ENCODE measurements at places on chromosomes 7 and 10.
A peak's percentile ranks its signal among the peaks of the same experiment; 100 is the strongest.

DNA sequence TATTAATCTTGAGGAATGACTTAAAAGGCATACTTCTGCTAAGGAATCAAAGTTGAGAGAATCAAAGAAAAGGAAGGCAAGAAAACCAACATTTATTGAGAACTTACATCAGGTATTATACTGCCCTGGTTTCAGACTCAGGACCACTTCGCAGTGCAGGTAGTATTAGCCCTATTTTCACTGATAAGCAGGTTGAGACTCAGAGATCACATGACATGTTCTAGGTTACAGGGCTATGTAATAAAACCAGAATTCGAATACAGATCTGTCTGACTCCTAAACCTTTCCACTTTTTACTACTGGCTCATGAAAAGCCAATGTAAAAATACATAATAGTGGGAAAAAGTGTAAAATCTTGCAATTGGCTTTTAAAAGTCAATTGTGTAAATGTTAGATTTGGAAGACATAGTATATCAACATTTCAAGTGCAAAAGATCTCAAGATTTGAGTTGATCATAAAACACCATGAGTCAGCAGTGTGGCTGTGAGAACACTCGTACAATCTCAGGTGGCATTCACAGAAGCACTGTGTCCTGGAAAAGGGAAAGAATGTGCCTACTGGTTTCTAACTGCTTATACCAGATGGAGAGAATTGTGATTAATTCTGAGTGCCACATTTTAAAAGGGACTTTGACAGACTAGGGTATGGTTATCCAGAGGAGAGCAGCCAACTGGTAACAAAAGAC lies 195.8 kb upstream of the MKLN1 start:
- DNase-seq: no peak

GRCh38 chr10:8133146-8133545 lies 78.7 kb downstream of the GATA3 start:
- no peak for DNase-seq

DNA sequence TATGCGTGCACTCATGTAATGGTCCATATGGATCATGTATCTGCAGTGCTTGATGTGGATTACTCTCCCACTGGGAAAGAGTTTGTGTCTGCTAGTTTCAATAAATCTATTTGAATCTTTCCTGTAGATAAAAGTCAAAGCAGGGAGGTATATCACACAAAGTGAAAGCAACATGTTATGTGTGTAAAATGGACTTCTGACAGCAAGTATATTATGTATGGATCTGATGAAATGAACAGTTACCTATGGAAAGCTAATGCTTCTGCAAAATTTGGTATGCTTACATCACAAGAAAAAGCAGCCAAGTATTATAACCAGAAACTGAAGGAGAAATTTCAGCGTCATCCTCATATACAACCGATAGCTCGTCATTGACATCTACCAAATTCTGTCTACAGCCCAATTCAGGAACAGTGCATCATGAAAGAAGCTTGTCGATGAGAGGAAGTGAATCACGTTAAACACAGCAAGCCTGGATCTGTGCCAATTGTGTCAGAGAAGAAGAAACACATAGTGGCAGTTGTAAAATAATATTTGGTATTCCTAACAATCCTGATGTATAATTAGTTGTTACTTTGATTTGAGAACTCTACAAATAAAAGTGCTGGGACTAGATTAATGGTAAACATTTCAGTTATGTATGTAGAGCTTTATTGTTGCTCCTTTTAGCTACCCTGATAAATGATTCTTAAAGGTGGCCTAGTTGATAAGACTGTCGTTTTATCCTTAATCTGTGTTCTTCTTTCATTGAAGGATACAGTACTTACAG lies 14.2 kb upstream of the SYPL1 start:
- peak; percentile 42 for DNase-seq

GRCh38 chr7:13901577-13901976 lies 87.9 kb downstream of the ETV1 start:
- no peak for DNase-seq

GRCh38 chr7:98372993-98373392 lies 27.9 kb downstream of the BAIAP2L1 start:
- peak; percentile 28 for DNase-seq

DNA sequence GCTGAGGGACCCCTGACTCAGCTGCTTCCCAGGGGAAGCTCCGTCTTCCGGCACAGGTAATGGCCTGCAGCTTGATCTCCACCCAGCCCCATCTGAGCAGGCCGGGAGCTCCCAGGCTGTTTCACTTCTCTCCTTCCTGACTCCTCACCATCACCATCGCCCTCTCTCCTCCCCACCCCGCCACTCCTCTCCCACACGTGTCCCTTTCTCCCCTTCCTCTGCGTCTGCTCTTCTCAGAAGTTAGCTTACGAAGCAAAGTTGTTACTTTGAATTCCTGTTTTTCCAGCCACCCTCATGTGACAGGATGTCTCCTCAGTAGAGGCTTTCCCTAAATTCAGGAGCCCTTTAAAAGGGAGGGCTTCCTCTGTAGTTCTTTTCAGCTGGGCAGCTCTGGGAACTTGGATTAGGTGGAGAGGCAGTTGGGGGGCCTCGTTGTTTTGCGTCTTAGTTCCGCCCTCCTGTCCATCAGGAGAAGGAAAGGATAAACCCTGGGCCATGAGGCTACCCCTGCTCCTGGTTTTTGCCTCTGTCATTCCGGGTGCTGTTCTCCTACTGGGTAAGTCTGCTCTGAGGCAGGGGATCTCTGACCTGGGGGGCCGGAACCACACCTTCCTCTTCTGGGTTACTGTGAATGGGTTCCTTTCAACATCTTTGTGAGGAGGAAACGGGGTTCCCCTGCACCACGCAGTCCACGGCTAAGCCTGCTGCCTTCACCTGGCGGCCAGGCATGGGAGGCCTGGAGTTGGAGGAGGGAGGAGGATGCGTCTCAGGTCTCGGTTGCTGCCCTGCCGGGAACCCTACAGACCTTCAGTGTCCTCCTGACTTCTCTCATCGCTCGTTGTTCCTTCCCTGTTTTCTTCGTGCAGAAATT lies at the start of gene MRC1:
MRC1 (plus strand) TSS at position 378 of the 871 bp plus-strand sequence; CDS start at position 496, 118 bp downstream.
- no peak for DNase-seq

- no peak for DNase-seq
Measured at GRCh38 chr10:113960617-113961181, 83.0 kb upstream of the ADRB1 start.

DNA sequence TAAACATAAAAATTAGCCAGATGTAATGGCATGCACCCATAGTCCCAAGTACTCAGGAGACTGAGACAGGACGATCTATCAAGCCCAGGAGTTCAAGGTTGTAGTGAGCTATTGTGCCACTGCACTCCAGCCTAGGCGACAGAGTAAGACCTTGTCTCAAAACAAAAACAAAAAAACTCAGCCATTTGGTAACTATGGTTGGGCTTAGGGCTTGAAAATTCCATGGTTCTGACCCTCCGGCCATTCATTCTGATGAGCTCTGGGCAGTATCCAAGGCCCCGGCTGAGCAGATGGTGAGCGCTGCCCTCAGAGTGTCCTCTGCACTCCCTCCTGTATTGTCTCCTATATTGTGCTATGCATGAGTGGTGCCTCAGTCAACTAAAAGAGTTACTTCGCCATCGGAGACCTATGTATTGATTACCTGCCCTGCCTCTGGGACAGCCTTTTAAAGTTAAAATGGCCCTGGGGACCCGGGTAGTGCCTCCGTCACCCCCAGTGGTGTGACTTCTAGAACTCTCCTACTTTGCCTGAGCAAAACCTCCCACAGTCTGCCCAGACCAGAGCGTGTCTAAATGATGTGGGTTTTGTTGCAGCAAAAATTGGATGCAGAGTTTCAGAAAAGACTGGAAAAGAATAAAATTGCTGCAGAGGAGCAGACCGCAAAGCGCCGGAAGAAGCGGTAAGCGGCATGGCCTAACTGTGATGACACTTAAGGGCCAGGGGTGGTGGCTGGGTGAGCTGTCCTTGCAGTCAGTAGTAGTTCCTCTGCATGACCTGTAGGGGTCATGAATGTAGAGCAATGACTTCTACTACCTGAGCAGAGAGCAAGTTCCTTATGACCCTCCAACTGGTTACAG lies 8.1 kb downstream of the PRKRIP1 start:
- no peak for DNase-seq

DNA sequence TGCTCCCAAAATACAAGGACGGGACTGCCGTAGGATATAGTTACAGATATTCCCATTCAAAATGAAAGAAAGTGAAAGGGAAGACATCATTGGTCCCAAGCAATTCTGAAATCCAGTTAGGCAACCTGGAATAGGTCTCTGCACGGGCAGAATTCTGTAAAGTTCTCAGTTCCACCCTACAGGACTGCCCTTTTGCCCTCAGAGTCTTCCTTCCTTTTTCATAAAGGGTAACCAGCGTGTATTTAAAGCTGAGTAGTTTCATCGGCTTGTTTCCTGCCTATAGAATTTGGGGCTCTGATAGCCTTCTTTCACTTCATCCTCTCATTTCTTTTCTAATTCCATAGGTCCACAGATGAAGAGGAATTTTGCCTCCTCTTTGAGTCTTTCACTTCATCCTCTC lies 20.0 kb downstream of the COPG2 start:
- DNase-seq: no peak

DNA sequence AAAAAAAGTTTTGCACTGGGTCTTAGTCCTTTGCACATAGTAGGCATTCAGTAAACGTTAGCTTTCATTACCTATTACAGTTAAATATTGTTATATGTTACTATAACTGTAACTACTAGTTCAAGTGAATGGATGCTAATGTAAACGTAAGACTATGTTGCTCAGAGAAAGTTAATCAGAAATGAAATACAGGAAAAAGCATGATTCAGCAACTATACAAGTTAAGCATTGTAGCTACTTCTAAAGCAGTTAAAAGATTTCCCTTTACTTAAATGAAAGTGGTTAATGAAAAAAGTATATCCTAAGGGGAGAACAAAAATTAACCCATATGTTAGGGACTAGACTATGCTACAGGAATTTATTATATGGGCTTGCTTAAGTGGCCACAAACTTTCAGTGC lies 121.2 kb downstream of the SKAP2 start:
- no peak for DNase-seq

- DNase-seq: peak; percentile 73
Measured at GRCh38 chr10:62050893-62051433, 149.5 kb downstream of the ARID5B start.

DNA sequence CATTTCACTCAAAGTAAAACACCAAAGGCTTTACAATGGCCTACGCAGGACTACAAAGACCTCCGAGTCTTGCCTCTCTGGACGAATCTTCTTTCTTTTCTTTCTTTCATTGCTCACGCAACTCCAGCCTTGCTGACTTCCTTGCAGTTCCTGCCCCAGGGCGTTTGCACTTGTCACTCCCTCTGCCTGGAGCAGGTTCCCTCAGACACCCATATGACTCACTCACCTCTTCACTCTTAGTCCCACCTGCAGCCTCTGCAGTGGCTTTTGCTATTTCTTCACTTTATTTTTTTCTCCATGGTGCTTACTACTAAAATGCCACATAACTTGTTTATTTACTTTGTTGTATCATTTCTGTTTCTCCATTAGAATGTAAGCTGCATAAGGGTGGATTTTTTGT lies 33.1 kb downstream of the GHRHR start:
- no peak for DNase-seq

- DNase-seq: no peak
Measured at GRCh38 chr10:76311752-76312636, 880.6 kb downstream of the LRMDA start.

DNA sequence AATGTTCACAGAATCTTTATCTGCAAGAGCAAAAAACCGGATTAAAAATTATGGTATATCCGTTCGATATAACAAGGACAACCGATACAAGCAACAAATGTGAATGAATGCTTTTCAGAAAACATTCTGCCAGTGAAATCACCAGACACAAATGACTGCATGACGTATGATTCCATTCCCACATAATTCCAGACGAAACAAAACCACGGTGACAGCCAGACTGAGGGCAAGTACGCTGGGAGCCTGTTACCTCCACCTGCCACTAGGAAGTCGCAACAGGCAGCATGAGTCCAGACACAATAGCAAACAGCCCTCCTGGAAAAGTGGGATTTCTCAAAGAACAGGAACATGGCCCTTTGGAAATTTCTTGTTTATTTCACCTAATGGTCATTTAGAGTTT lies 41.7 kb downstream of the MAD1L1 start:
- no peak for DNase-seq

GRCh38 chr7:18157233-18157632 lies 129.6 kb upstream of the PRPS1L1 start:
- DNase-seq: no peak

DNA sequence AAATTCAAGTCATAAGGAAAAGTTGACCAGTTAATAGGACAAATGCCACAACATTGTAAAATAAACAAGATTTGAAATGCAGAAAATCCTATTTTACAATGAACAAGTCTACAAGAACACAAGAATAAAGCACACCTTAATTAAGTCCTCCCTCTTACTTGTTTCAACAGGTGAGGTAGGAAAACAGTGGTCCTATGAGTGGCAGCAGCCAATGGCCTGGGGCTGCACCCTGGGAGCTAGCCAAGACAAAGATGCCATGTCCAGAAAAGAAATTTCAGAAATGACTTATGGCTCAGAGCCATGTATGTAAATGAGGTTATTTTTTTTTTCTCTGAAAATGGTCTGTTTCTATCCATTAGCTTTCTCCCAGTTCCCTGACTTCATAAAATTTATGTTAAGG lies 14.3 kb downstream of the KLLN start:
- DNase-seq: no peak

DNA sequence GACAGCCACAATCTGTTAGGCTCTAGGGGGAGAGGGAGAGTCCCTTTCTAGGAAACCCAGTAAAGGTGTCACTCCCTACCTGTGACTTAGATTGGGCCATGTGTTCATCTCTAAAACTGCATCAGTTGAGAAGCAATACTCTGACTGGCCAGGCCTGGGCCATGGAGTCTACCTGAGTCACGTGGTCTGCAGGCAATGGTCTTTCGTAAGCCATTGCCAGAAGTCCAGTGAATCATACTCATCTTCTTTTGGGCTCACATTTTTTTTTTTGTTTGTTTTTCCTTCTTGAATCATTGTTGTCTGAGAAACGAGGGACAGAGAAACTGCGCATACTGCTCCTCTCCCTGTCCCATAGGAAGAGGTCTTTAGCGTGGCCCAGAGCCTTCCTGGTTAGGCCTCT lies 215.6 kb downstream of the CCSER2 start:
- no peak for DNase-seq

- no peak for DNase-seq
Measured at GRCh38 chr10:118153287-118153686, 106.5 kb upstream of the RAB11FIP2 start.

GRCh38 chr7:91557789-91558404 lies 293.7 kb downstream of the FZD1 start:
- peak; percentile 30 for DNase-seq
